Cardiac muscle cell (in vitro differentiated cells and primary cell): ENCODE measurements at places on chromosomes 4 and X. TPM values are rescaled to one million over a fixed set of nuclear protein-coding genes. Genes with fewer than 3 reads are reported as not detected.

- no peak overlapping the region for H3K4me3 ChIP-seq
- H3K27ac ChIP-seq, result no peak overlapping the region
- no peak for DNase-seq
- H3K4me1 ChIP-seq, result no peaks in the 10 kb centered on the region
- no peaks in the 10 kb centered on the region for H3K36me3 ChIP-seq
Observed at GRCh38 chrX:76509775-76510174, 82.3 kb downstream of the MAGEE1 start.

- no peak overlapping the region for H3K4me3 ChIP-seq
- H3K36me3 ChIP-seq, result no peaks in the 10 kb centered on the region
- no peaks in the 10 kb centered on the region for H3K27me3 ChIP-seq
- H3K27ac ChIP-seq, result no peak overlapping the region
- no peaks in the 10 kb centered on the region for H3K4me1 ChIP-seq
- no peak for DNase-seq
Observed at GRCh38 chr4:188107931-188108843, 1.2 kb downstream of the TRIML2 start.

- H3K27me3 ChIP-seq, result no peaks in the 10 kb centered on the region
- DNase-seq, result no peak
- H3K27ac ChIP-seq, result peak overlapping the region; percentile 99
- H3K36me3 ChIP-seq, result no peaks in the 10 kb centered on the region
Observed at GRCh38 chrX:155028129-155028528, 1.5 kb downstream of the FUNDC2 start.

DNA sequence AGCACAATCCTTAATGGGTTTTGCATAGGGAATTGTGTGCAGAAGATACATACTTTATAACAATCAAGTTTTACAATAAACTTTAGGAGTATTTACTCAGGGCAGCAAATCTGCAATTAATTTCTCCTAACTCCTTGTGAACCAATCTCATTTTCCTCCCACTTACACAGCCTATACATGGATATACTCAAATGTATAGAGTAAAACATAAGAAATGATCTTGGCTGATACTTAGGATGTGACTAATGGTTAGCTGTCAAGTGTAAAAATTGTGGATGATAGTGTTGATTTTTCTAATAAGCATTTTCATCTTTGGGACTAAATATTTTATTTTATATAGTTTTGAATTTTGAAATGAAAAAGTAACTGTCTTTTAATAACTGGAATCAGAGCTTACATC is 759.6 kb downstream of the GRID2 start:
- H3K27ac ChIP-seq, result no peak overlapping the region
- H3K4me3 ChIP-seq, result no peak overlapping the region
- no peaks in the 10 kb centered on the region for H3K4me1 ChIP-seq
- no peaks in the 10 kb centered on the region for H3K27me3 ChIP-seq
- H3K36me3 ChIP-seq, result no peaks in the 10 kb centered on the region

- H3K4me3 ChIP-seq, result no peak overlapping the region
- H3K27ac ChIP-seq, result no peak overlapping the region
- no peaks in the 10 kb centered on the region for H3K36me3 ChIP-seq
Observed at GRCh38 chrX:112731793-112732192, 52.1 kb upstream of the LHFPL1 start.

- no peak overlapping the region for H3K27ac ChIP-seq
- no peak overlapping the region for H3K4me3 ChIP-seq
- H3K4me1 ChIP-seq, result no peaks in the 10 kb centered on the region
- H3K36me3 ChIP-seq, result no peaks in the 10 kb centered on the region
- no peaks in the 10 kb centered on the region for H3K27me3 ChIP-seq
Observed at GRCh38 chr4:27844376-27844775, 983.7 kb downstream of the STIM2 start.

- no peaks in the 10 kb centered on the region for H3K36me3 ChIP-seq
- DNase-seq, result no peak
- no peak overlapping the region for H3K4me3 ChIP-seq
- no peak overlapping the region for H3K27ac ChIP-seq
Observed at GRCh38 chrX:110477593-110478228, 119.1 kb downstream of the RTL9 start.

The LRRC66 gene
- 0.88 TPM in 1 of 2 replicates, not detected in the other for polyA plus RNA-seq

The ZCCHC13 gene
- not detected in 2 replicates for polyA plus RNA-seq

The C4orf50 gene
- not detected in 2 replicates for polyA plus RNA-seq

The MAGEB10 gene
- polyA plus RNA-seq, result not detected in 2 replicates

The MAGEA1 gene
- polyA plus RNA-seq, result not detected in 2 replicates

The LRPAP1 gene
- 255 and 296 TPM in 2 replicates for polyA plus RNA-seq
